ENCODE measurements at places on chromosomes 6 and 20. TPM values are rescaled to one million over a fixed set of nuclear protein-coding genes. Genes with fewer than 3 reads are reported as not detected.
A peak's percentile ranks its signal among the peaks of the same experiment; 100 is the strongest.

Gene BICRAL
- 7.8 TPM for total RNA-seq

DNA sequence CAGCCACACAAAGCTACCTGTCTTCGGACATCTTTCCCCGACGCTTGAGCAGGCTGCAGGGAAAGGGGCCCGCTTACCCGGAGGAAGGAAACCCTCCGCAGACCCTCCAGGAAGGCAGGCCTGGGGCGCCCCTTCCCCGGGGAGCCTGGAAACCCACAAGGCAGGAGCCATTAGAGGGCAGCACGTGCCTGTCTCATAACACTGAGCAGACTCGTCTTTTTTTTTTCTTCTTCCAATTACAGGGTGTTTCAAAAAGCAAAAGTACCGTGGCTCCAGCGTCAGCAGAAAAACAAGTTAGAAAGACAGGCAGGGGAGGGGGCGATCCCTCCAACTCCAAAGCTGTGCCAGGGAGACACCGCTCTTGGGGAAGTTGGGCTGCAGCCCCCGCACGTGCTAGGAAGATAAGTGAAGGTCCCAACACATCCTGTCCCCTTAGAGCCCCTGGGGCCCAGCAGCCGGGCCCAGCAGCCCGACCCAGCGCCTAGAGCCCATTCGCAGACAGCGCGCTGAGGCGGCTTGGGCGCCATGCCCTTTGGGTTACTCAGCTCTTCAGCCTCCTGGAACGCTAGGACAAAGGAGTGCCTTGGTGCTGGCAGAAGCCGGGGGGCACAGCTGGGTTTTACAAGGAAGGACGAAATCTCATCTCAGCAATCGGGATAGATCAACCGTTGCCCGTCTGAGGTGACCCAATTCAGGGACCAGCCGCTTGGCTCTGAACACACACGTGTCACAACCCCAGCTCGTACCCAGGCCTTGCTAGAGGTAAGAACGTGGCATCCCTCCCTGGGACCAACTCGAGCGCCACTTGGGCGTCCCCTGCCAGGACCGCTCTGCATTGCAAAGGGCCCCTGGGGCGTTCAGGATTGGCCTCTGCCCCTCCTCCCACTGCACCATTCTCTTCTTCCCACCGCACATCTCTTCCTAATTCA is 136.3 kb downstream of the LY86 start:
- peak; percentile 82 for DNase-seq
- H3K4me1 ChIP-seq, result peaks cover 4% of the 10 kb centered on the region
- H3K36me3 ChIP-seq, result no peaks in the 10 kb centered on the region
- H3K27ac ChIP-seq, result no peak overlapping the region
- peak overlapping the region; percentile 34 for H3K4me3 ChIP-seq

DNA sequence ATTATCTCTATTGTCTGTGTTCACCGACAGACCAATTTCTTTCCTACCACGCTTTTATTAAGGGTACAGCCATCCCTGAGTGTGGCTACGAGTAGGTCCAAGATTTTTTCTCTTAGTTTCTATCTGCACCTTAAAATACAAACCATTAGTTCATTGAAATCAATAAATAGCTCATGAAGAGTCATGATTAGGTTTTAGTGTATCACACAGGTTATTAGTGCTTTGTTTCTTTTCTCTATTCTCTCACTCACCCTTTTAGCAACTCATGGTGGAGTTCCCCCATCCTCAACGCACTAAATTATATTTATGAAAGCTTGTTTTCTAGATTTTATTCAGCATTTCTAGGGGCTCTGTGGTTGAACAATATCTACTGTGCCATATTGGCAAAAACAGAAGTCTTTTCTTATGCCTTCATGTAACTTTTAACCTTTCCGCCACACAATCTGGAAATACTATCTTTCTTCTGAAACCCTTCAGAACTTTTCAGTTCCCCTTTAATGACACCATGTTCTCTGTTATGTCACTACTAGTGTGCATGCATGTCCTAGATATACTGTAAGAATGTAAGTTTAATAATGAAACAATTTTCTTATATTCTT is 128.2 kb upstream of the LAMA2 start:
- H3K27me3 ChIP-seq, result no peaks in the 10 kb centered on the region
- H3K36me3 ChIP-seq, result no peaks in the 10 kb centered on the region
- no peak overlapping the region for H3K27ac ChIP-seq

DNA sequence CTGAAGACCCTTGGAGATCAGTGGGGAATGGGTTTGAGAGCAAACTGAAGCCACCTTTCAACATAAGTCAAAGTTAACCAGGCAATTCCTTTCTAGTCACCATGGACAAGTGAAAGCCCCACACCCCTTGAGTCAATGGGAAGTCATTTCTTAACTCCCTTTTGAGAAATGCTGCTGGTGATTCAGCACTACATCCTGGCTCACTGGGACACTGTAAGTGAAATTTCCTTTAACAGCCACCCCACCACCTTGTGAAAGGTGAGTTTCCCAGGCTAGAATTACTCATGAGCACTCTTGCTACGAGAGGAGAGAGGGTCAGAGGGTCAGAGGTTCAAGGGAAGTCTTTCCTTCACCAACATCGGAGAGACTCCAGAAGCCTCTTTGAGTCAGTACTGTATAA is 93.3 kb upstream of the MARCKS start:
- no peaks in the 10 kb centered on the region for H3K27me3 ChIP-seq
- no peaks in the 10 kb centered on the region for H3K36me3 ChIP-seq
- H3K4me1 ChIP-seq, result peaks cover 2% of the 10 kb centered on the region
- H3K4me3 ChIP-seq, result no peak overlapping the region
- peak; percentile 7 for DNase-seq

Gene ANKRD6
- total RNA-seq, result 1.6 TPM

DNA sequence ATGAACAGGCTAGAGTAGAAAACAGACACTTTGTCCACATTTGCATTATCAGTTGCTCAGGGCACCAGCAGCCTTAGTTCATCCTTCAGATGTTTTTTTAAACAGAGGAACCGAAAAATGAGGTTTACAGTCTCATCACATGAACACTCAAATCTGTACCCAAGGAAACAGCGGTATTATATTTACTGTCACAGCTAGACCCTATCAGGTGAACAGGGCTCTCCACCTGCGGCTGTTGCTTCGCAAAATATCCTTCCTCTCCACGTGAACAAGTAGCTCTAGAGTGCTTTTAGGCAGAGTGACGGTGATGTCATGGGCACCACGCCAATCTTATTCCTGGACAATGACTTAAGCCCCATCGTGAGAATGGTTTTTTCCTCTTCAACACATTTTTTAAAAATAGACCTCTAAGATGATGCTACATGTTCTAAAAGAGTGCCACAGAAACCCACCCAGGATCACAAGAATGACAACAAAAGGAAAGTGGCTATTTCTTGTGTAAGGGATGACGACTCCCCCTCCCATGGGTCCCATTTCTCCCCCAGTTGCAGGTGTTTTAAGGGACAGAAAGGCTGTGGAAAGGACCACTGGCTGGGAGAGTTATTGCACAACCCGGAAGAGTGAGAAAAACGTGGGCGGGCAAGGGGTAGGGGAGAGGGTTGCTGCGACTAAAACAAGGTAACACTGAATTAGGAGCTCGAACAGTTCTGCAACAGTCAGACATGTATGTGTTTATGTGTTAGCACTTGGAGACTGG is 77.7 kb downstream of the EFHC1 start:
- no peak for DNase-seq
- no peaks in the 10 kb centered on the region for H3K36me3 ChIP-seq
- H3K27ac ChIP-seq, result no peak overlapping the region
- no peaks in the 10 kb centered on the region for H3K27me3 ChIP-seq

Gene CST11
- not detected for total RNA-seq

- H3K36me3 ChIP-seq, result no peaks in the 10 kb centered on the region
- no peak overlapping the region for H3K4me3 ChIP-seq
- H3K4me1 ChIP-seq, result peaks cover 2% of the 10 kb centered on the region
These were observed 223.6 kb upstream of the RREB1 start for GRCh38 chr6:6884193-6884627.

Gene VIP
- total RNA-seq, result not detected

- no peaks in the 10 kb centered on the region for H3K27me3 ChIP-seq
- no peak overlapping the region for H3K4me3 ChIP-seq
These were observed 231.8 kb downstream of the BCKDHB start for GRCh38 chr6:80338201-80338836.

GRCh38 chr20:34472246-34472925 is 43.8 kb upstream of the DYNLRB1 start:
- peaks cover 6% of the 10 kb centered on the region for H3K4me1 ChIP-seq
- H3K27me3 ChIP-seq, result no peaks in the 10 kb centered on the region
- no peak overlapping the region for H3K4me3 ChIP-seq
- no peak for DNase-seq
- no peak overlapping the region for H3K27ac ChIP-seq
- H3K36me3 ChIP-seq, result peaks cover 21% of the 10 kb centered on the region

Gene PNLDC1
- total RNA-seq, result not detected

DNA sequence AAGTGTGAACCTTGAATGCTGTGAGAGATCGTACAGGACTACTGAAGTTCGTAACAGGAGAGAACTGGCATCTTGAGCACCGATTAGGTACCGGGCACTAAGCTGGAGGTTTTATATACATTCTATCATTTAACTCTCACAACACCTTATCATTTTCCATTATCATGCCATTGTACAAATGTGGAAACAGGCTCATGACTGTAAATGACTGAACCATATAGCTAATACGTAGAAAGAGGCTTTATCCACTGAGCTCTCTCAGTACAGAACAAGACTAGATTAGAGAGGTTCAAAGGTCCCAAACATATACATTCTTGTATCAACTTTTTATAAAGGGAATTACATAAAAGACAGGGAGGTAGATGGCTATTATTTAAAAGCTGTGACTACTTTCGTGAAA is 130.6 kb downstream of the CEP57L1 start:
- no peak for DNase-seq
- no peaks in the 10 kb centered on the region for H3K27me3 ChIP-seq
- H3K36me3 ChIP-seq, result no peaks in the 10 kb centered on the region
- no peak overlapping the region for H3K27ac ChIP-seq

- no peak overlapping the region for H3K27ac ChIP-seq
- H3K4me3 ChIP-seq, result no peak overlapping the region
- DNase-seq, result no peak
- H3K27me3 ChIP-seq, result no peaks in the 10 kb centered on the region
These were observed 6.3 kb upstream of the APMAP start for GRCh38 chr20:24998631-24999445.

Gene CLVS2
- not detected for total RNA-seq

Gene TFAP2D
- total RNA-seq, result not detected

DNA sequence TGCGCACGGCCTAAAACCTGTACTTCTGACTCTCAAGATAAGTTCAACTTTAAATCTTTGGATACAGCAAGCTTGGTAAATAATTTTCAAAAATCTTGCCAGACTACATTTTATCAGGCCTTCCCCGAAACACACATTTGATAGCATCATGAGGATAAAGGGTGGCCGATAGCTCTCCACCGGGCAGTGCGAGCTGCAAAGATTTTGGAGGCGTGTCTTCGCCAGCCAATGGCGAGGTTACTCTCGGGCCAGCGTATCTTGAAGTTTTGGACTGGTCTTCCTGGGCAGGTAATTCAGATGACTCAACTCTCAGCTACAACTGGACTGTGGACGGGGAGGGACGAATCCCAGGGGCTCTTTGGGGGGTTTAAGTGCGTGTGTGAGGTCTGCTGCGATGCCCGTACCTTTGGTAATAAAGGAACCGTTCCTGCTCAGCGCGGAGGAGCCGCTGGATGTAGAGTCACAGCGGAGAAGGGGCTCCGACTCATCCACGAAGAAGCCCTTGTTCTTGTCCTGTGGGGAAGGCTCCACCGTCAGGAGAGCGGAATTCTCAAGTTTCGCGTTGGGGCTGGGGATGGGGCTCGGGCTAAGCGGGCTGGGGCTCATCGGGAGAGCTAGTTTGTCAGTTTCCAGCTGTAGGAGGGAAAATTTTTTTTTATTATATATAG is 75.3 kb downstream of the TNFRSF21 start:
- H3K36me3 ChIP-seq, result no peaks in the 10 kb centered on the region
- no peak overlapping the region for H3K27ac ChIP-seq
- peaks cover 2% of the 10 kb centered on the region for H3K27me3 ChIP-seq
- DNase-seq, result no peak

DNA sequence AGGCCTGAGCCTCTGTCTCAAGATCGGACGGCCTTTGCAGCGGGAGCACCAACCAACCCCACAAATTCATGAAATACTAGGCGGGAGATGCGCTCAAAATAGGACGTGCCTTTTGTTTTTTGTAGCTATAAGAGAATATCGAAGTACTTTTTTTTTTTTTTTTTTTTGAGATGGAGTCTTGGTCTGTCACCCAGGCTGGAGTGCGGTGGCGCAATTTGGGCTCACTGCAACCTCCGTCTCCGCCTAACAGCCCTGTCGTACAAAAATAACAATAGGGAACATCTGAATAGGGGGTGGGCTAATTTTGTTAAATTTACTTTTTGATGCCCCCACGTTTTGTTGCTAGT is 5.9 kb upstream of the TUBB2A start:
- DNase-seq, result no peak
- H3K4me1 ChIP-seq, result peaks cover 22% of the 10 kb centered on the region
- no peak overlapping the region for H3K27ac ChIP-seq
- H3K36me3 ChIP-seq, result no peaks in the 10 kb centered on the region
- H3K4me3 ChIP-seq, result peak overlapping the region; percentile 80

Gene OOEP
- total RNA-seq, result 0.31 TPM

Gene CRYBG1
- 12.9 TPM for total RNA-seq

DNA sequence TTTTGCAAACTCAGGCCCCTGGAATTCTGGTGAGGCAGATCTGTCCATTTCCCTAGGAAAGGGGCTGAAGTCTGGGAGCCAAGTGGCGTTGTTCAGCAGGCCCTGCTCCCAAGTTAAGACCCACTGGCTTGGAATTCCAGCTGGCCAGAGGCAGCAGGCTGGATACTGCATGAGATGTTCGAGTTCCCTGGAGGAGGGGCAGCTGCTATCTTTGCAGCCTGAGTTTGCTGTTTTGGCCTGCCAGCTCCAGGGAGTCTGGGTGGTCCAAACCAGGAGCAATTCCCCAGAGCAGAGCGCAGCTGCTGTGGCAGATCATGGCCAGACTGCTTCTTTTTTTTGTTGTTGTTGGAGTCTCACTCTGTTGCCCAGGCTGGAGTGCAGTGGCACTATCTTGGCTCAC is 18.2 kb upstream of the PGK2 start:
- H3K27ac ChIP-seq, result no peak overlapping the region
- no peak for DNase-seq

- peaks cover 28% of the 10 kb centered on the region for H3K36me3 ChIP-seq
- no peaks in the 10 kb centered on the region for H3K4me1 ChIP-seq
- no peak overlapping the region for H3K4me3 ChIP-seq
- H3K27me3 ChIP-seq, result no peaks in the 10 kb centered on the region
- DNase-seq, result no peak
These were observed 67.2 kb upstream of the PTGIS start for GRCh38 chr20:49635166-49635565.

- H3K27ac ChIP-seq, result peak overlapping the region; percentile 9
- H3K36me3 ChIP-seq, result peaks cover 11% of the 10 kb centered on the region
- no peaks in the 10 kb centered on the region for H3K27me3 ChIP-seq
- no peak overlapping the region for H3K4me3 ChIP-seq
- DNase-seq, result no peak
These were observed 354.8 kb downstream of the BTBD9 start for GRCh38 chr6:38284802-38285394.
